ENCODE measurements at places on chromosomes 7 and 10. TPM values are rescaled to one million over a fixed set of nuclear protein-coding genes. Genes with fewer than 3 reads are reported as not detected.

Gene NEUROG3
- total RNA-seq, result not detected

Gene GPR26
- not detected for total RNA-seq

Gene GPR158
- total RNA-seq, result 0.19 TPM

Gene FAM20C
- 43.3 TPM for total RNA-seq

Gene ANXA8L1
- total RNA-seq, result not detected

Gene BMPER
- 39.5 TPM for total RNA-seq

Gene UBE2D4
- total RNA-seq, result 5.4 TPM

Gene CAMK2B
- 0.28 TPM for total RNA-seq

Gene PRPS1L1
- total RNA-seq, result not detected

Gene ZNF467
- 0.77 TPM for total RNA-seq

Gene HOXA9
- not detected for total RNA-seq

Gene PGAM2
- 0.56 TPM for total RNA-seq

Gene PRSS37
- total RNA-seq, result not detected

Gene ADAM12
- 21.3 TPM for total RNA-seq

Gene TAS2R41
- not detected for total RNA-seq

Gene GDF10
- 2.0 TPM for total RNA-seq

Gene ELN
- total RNA-seq, result 6.9 TPM

Gene MAGI2
- 3.3 TPM for total RNA-seq

Gene ACSM6
- not detected for total RNA-seq

Gene ADAP1
- 4.4 TPM for total RNA-seq

Gene TMEM72
- not detected for total RNA-seq

Gene HILPDA
- total RNA-seq, result 24.9 TPM

Gene CALML5
- not detected for total RNA-seq

Gene TBC1D12
- total RNA-seq, result 21.1 TPM

Gene SPDYE2B
- total RNA-seq, result not detected

Gene HOXA11
- total RNA-seq, result under 0.01 TPM

Gene NUDT13
- 1.4 TPM for total RNA-seq

Gene GCC1
- 27.0 TPM for total RNA-seq

Gene COL1A2
- 5,973 TPM for total RNA-seq

Gene OR2A7
- total RNA-seq, result not detected
